ENCODE measurements at places on chromosomes 16 and 17.
A peak's percentile ranks its signal among the peaks of the same experiment; 100 is the strongest.

DNA sequence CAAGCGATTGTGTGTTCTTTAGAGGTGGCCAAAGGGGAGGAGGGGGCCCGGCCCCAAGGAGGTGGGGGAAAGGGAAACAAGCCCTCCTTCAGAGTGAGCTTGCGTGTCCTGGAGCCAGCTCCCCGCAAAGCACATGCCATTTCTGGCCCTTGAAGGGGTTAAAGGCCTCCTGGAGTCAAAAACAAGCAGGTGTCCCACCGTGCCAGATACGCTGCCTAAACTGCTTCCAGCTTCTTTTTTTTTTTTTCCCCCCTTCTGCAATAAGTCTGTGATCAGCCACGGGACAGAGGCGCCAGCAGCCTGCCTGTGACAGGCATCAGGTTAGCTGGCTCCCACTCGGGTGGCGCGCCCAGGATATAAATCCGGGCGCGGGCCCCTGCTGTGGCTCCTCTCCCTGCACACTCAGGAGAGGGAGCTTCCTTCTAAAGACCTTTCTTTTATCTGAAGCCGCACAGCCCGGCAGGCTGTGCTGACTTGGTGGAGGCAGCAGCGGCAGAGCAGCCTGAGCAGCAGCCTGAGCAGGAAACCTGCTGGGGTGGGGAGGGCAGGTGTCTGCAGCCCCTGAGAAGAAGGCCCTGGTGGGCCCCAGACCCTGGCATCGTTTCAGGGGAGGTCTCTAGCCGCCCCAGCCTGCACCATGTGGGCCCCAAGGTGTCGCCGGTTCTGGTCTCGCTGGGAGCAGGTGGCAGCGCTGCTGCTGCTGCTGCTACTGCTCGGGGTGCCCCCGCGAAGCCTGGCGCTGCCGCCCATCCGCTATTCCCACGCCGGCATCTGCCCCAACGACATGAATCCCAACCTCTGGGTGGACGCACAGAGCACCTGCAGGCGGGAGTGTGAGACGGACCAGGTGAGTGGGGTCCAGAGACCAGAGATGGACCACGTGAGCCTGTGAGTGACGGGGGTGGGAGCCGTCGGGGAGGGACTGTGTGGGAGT, at the start of gene WFIKKN2:
WFIKKN2 (plus strand) TSS at position 286 of the 934 bp plus-strand sequence; CDS start at position 638, 352 bp downstream.
- peak; percentile 62 for DNase-seq

GRCh38 chr16:3576211-3576610, 992 bp downstream of the NLRC3 start:
- no peak for DNase-seq

DNA sequence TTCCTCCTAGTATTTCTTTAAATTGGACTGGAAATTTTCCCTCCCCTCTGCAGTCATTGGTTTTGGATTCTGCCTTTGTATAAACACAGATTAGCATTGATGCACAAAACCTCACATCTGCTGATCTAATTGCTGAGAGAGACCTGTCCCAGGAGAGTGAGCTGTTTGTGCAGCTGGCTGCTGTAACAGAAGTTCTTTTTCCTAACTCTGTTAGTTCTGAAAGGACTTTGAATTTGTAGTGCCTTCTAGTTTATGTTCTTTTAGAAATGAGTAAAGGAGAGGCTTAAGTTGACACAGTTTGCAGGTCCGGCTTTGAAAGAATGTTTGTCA, 45.2 kb upstream of the KPNB1 start:
- DNase-seq, result no peak

DNA sequence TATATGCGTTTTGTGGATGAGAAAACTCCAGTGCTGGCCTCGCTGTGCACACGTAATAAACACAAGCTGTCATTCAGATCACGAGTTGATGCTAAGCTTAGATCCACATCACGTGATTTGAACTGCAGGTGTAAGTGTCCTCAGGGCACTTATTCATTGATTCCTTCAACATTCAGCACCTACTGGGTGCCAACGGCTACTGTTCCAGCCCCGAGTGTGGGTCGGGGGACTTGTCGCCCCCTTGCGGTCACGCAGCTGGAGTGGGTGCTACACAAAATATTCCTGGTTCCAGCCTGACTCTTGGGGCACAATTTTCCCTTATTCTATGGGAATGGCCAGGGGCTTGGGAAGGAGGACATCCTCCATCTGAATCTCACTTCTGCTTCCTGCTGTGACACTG, 29.9 kb upstream of the GINS2 start:
- no peak for DNase-seq

GRCh38 chr17:48970865-48971687, 2.7 kb upstream of the GIP start:
- DNase-seq, result peak; percentile 36

GRCh38 chr17:45345554-45346215, 28.9 kb upstream of the MAP3K14 start:
- peak; percentile 56 for DNase-seq

DNA sequence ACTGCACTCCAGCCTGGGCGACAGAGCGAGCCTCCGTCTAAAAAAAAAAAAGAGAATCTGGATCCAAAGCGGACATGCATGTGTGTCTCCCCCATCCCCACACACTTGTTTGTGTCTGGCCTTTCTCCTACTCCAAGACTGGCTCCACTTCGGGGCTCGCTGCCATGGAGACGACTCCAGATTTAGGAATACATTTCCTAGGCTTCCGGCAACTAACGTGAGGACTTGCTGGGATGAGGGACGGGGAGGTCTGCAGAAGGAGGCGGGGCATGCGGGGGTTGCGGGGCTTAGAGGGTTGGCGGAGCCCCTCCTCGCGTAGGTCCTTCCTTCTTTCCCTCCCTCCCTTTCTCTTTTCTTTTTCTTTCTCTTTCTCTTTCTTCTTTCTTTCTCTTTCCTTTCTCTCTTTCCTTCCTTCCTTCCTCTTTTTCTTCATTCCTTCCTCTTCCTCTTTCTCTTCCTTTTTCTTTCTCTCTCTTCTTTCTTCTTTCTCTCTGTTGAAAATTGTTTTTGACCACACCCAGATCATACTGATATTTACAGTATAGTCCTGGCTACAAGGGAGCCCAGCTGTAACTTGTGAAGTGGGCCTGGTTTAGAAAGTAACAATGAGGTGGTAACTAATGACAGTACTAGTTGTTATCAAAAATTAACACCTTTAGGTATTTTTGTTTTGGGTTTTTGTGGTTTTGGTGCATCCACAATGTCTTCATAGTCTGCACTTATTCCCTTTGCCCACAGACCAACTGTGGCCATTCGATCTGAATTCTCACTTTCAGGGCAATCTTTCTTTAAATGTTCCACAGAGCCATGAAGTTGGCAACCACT, 25.2 kb downstream of the MIS12 start:
- peak; percentile 70 for DNase-seq

- peak; percentile 89 for DNase-seq
These were observed 52.8 kb downstream of the TOM1L2 start for GRCh38 chr17:17919169-17920107.

GRCh38 chr17:78697122-78697521, 85.0 kb downstream of the CYTH1 start:
- no peak for DNase-seq

DNA sequence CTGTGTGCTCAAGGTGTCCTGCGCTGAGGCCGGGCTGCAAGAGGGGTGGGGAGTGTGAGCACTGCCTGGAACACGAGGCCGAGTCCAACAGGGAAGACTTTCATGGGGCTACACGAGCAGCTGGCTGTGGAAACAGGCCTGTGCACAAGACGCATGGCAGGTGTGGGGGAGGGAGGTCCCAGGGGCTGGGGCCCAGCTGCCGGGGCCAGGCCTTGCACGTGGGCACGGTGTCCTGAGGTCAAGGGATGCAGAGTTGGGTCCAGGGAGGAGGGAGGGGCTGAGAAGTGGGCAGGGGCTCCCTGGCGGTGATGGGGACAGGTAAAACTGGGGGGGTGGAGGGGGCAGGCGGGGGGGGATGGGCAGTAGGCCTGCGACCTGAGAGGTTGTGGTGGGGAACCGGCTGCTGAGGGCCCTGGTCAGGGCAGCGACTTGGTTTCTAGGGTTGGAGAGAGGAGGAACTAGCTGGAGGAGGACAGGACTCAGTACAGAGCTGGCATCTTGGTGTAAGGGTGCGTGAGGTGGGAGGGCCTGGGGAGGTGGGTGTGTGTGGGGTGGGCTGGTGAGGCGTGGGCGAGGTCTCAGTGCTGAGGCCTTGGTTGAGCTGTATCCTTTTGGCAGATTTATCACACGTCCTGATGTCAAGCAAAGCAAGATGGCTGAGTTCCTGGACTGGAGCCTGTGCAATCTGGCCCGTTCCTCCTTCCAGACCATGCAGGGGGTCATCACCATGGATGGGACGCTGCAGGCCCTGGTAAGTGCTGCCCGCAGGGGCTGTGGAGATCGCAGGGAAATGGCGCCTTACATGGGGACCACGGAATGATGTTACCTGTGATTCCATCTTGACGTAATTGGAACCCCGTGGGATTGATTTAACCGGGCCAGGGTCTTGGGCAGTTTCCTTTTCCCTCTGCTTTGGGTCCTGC, 29.4 kb downstream of the TBCD start:
- DNase-seq, result no peak

DNA sequence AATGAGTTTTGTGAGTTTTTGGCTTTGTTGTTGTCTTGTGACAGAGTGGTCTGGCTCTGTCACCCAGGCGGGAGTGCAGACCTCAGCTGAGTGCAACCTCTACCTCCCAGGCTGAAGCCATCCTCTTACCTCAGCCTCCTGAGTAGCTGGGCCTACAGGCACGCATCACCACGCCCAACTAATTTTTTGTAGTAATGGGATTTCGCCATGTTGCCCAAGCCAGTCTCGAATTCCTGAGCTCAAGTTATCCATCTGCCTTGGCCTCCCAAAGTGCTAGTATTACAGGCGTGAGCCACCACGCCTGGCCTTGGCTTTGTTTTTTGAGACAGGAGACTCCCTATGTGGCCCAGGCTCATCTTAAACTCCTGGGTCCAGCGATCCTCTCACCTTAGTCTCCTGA, 15.1 kb downstream of the CRK start:
- no peak for DNase-seq

DNA sequence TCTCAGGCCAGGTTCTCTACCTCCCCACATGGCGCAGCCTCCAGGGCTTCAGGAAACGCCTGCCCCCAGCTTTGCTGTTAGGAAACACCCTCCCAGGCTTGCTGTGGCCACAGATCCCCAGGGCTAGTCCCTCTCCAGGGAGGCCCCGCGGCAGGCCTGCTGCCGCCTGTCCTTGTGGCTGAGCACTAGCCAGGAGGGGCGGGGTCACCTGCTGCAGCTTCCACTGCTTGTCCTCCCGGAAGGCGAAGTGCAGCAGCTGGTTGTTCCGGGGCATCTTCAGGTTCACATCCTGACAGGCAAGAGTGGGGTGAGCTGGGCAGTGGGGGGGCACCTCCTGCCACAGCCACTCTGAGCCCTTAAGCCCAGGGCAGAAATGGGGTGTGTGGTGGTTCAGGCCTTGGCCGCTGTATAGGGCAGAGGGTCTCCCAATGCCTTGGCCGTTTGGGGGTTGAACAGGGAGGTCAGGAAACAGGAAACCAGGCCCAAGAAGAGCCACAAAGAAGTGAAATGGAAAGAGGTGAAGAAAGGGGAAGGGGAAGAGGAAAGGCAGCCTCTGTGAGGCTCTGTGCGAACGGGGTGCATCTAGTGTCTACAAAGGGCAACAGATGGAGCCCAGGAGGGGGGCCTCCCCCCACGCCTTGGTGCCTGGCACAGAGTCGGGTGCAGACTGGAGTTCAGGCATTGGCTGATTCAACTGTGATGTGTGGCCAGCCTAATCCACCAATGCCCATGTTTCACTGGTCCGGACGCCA, 2.0 kb downstream of the ROGDI start:
- DNase-seq, result no peak

GRCh38 chr17:49738456-49739163, 25.3 kb downstream of the FAM117A start:
- DNase-seq, result no peak
